ENCODE measurements at places on chromosomes 3 and 15.

DNA sequence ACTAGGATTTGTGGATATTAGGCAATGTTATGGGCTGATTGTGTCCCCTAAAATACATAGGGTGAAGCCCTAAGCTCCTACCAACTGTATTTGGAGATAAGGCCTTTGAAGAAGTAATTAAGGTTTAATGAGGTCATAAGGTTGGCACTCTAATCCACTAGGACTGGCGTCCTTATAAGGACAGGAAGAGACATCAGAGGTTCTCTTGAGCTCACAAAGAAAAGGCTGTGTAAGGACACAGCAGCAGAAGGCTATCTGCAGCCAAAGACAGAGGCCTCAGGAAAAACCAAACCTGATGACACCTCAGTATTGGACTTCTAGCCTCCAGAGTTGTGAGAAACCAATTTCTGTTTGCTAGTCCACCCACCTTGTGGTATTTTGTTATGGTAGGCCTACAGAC is 416.7 kb downstream of the ZBTB20 start:
- no peak for DNase-seq

DNA sequence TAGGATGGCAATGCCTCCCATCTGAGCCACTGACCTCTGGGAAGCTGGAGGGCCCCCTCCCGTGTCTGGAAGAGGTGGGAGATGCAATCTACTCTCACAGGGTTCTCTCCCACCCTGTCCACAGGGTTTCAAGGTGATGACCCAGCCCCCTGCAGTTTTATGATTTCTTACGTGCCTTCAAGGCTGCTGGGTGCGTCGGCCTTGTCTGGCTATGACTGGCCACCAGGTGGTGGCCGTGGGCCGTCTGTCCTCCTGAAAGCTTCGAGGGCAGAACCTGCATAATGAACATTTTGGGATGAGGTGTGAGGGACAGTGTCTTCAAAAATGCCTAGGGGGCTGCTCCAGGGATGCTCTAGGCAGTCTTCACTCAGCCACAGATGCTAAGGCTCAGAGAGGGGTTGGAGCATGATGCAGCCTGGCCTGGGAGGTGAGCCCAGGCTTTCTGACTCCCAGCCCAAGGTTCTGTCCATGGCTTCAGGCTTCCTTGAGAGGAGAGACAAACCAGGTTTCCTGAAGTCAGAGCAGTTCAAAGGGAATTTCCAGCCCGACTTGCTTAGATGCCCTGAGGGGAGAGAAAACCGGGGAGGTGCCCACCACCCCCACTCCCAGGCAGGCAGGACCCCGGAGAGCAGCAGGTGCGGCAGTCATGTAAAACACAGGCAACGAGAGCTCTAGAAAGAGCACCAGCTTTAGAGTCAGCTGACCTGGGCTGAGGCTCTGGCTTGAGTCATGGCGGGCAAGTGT is 18.7 kb downstream of the ISG20 start:
- no peak for DNase-seq

- no peak for DNase-seq
Observed at GRCh38 chr15:95019907-95020306, 788.5 kb downstream of the MCTP2 start.

- no peak for DNase-seq
Observed at GRCh38 chr3:25103391-25103790, 324.7 kb upstream of the RARB start.

DNA sequence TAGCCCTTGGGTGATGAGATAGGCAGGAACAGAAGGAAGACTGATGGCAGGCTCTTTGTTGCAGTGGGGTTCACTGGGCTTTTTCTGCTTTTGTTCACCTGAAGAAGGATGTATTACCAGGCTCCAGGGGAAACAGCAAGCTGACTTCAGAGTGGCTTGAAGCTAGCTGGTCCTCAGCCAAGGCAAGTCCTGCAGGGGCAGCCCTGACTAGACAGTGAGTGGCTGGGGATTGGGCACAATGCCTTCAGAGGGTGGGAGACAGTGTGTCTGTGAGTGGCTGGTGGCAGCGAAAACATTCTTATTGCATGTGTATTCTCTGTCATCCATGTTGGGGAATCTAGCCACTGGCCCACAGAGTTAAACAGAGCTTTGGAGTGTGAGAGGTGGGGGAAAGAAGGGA is 2.3 kb upstream of the TEX264 start:
- no peak for DNase-seq

- no peak for DNase-seq
Observed at GRCh38 chr3:108153451-108153981, 62.7 kb upstream of the CD47 start.

DNA sequence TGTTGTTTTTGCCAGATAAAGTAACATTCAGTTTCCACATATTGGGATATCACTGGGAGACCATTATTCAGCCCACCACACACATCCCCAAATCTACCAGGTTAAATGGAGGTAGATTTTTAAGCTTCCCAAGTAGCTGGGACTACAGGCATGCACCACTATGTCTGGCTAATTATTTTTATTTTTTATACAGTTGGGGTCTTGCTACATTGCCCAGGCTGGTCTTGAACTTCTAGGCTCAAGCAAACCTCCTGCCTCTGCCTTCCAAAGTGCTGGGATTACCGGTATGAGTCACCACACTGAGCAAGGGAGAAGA is 96.6 kb upstream of the CHD2 start:
- DNase-seq, result no peak

- DNase-seq, result no peak
Observed at GRCh38 chr3:128489927-128490649, 2.9 kb downstream of the GATA2 start.

GRCh38 chr15:90451053-90451850 is 63.2 kb downstream of the IQGAP1 start:
- DNase-seq, result no peak

GRCh38 chr3:110521019-110521418 is 550.6 kb upstream of the NECTIN3 start:
- DNase-seq, result no peak

DNA sequence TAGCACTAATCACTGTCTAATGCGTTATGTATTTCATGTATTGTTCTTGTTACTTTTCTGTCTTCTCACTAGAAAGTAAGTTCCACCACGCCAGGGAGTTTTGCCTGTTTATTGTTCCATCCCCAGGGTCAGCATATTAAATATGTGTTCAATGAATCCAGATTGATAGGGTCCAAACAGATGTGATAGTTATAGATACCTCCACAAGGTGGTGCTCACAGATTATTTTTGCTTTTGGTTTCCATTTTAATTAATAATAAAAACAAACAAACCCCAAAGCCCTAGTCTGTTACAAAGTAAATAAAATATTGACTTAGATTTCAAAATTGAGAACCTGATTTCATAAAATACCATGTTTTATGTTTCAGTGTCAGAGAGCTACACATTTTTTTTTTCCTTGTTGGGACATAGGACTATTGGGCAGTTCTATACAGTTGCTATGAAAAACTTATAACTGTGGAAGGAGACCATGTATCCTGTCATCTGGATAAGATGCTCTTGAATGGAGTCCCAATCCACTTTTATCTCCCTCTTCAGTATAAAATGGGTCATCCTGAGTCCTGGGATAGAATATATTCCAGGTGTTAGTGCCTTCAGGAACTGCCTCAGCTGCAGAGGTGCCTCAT is 12.4 kb downstream of the OTOL1 start:
- no peak for DNase-seq

- no peak for DNase-seq
Observed at GRCh38 chr3:141109751-141110150, 58.6 kb downstream of the SPSB4 start.

- no peak for DNase-seq
Observed at GRCh38 chr3:14373753-14374376, 28.5 kb upstream of the SLC6A6 start.

GRCh38 chr3:112397556-112397955 is 64.6 kb downstream of the CD200 start:
- DNase-seq, result no peak

DNA sequence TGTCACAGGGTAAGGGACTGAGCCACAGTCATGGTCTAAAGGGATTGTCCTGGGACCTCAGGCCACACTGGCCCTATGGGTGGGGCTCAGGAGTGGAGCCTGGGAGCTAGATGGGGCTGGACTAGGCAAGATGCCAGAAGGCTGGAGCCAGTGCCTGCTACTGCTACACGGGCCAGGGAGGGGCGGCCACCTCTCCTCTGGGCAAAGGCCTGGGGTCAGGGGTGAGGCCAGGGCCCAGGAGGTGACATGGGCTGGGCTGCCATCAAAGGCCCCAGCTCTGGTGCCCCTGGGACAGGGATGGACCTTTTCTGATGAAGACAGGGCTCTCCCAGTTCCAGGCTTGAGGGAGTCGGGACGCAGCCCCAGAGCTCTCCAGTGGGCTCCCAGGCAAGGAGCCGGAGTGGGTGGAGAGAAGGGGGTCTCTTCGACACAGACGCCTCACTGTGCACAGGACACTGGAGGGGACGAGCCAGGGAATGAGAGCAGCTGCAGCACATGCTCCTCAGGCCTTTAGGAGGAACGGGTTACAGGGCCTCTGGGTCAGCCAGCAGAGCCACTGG is 62.1 kb upstream of the IQSEC1 start:
- no peak for DNase-seq

GRCh38 chr3:126132751-126133511 is 47.5 kb downstream of the ALDH1L1 start:
- DNase-seq, result no peak

DNA sequence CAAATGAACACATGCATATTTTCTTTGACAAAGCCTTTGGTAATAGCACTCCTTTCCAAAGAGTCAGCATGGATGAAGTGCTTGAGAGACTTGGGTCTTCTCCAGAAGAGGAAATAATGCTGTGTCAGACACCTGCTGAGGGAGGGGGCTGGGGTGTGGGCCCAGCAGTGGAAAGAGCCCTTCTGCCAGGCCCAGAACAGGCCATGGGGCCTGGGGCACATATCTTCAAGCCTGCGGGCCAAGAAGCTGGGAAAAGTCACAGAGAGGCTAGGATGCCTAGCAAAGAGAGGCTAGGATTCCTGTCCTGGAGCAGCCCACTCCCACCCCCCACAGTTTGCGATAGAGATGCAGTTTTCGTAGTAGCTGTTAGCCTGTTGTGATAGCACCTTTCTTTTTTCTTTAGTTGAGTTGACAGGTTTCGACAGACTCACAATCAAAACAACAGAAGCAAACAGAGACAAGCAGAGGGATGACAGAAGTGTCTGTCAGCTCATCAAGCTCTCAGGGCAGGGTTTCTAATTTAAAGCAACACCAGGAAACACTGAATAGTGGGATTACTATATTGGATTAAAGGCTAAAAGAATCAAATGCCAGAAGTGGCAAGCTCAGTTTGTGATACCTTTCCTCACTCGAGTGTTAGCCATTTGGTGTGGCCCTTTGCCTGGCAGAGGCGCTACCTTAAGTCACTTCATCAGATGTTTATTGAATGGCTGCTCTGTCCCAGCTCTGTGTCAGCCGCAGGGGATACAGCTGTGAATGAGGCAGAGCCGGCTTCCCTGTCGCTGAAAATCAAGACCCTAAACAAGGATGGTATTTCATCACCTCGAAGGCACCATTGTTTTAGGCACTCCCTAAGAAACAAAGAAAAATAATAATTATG is 19.0 kb downstream of the CMTM7 start:
- no peak for DNase-seq

GRCh38 chr3:52202384-52203077 is 4.6 kb downstream of the ALAS1 start:
- no peak for DNase-seq

- no peak for DNase-seq
Observed at GRCh38 chr3:88142094-88142624, 7.6 kb upstream of the C3orf38 start.

- DNase-seq, result no peak
Observed at GRCh38 chr3:100047455-100048141, 66.7 kb downstream of the FILIP1L start.

GRCh38 chr15:39495871-39496840 is 84.7 kb upstream of the THBS1 start:
- no peak for DNase-seq

DNA sequence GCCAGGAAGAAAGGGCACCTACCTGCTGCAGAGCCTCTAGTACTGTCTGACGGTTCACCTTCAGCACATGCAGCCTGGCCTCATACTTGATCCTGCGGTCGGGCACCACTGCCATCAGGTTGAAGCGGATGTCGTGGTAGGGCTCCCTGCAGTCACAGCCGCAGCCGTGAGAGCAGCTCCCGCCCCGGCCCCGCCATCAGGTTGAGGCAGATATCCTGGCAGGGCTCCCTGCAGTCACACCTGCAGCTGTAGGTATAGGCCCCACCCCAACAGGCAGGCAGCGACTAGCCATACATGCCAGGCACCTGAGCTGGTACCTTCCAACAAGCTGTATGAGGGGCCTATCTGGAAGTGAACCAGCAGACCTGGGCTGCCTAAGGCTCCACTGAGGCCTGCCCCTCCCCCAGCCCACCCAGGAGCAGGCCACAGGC is 38.7 kb downstream of the SEMA3G start:
- DNase-seq, result no peak

GRCh38 chr3:64836097-64836496 is 148.3 kb upstream of the ADAMTS9 start:
- DNase-seq, result no peak

DNA sequence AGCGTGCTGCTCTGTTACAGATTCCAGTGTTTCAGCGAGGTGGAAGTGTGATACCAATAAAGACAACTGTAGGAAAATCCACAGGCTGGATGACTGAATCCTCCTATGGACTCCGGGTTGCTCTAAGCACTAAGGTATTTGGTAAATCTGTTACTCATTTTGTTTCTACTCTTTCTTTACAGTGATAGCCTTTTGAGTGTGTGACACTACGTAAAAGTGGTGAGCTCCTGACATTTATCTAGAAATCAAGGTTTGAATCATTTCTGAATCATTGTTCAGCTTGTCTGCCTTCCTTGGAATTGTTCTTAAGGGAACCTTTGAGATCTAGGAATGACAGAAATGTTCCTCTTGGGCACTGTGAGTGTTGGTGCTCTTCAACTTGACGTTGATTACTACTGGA is 11.2 kb upstream of the CAPN3 start:
- no peak for DNase-seq

- DNase-seq, result no peak
Observed at GRCh38 chr3:185549651-185550111, 2.7 kb downstream of the LIPH start.

GRCh38 chr15:76056931-76057330 is 2.9 kb upstream of the TMEM266 start:
- no peak for DNase-seq

GRCh38 chr3:133578548-133579191 is 5.2 kb downstream of the CDV3 start:
- no peak for DNase-seq

- no peak for DNase-seq
Observed at GRCh38 chr15:69784798-69785566, 312.7 kb downstream of the TLE3 start.

DNA sequence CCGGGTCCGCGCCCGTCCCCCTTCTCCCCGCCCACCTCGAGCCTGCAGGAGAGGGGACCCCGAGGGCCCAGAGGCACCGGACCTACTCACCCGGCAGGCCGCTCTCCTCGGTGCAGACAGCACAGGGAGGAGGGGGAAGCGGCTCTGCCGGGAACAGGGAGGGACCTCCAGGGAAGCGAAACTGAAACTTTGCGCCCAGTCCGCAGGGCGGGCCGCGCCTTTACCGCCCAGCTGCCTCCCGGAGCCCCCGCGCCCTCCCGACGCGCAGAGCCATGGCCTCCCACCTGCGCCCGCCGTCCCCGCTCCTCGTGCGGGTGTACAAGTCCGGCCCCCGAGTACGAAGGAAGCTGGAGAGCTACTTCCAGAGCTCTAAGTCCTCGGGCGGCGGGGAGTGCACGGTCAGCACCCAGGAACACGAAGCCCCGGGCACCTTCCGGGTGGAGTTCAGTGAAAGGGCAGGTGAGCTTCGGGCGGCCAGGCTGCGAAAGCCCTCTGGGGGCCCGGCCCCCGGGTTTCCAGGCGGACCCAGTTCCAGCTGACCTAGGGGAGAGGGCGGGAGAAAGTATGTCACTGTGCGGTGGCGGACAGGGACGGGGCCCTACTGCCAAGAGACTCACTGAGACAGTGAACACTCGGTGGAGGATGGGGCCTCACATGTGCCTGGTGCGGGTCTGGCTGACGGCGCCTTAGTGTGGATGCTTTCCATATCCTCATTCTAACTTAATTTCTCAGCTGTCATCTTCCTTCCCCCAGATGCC is at the start of the genes DTX3L and PARP9:
TSS of gene DTX3L (plus strand) at position 184 of the 758 bp plus-strand sequence. CDS start at position 273, 89 bp downstream.
TSS of gene PARP9 (minus strand) at position 146 of the 758 bp plus-strand sequence. CDS start 4,680 bp downstream, outside the sequence.
- DNase-seq, result peak; percentile 31
